ENCODE measurements at places on chromosomes 5 and 9. TPM values are rescaled to one million over a fixed set of nuclear protein-coding genes. Genes with fewer than 3 reads are reported as not detected.

The COL5A1 gene
- total RNA-seq, result 38.5 TPM

The SLC28A3 gene
- total RNA-seq, result 0.57 TPM

The AQP3 gene
- total RNA-seq, result 251 TPM

The NME5 gene
- 0.55 TPM for total RNA-seq

The GLIPR2 gene
- total RNA-seq, result 44.3 TPM

The TMEM232 gene
- total RNA-seq, result 1.9 TPM

The RASGEF1C gene
- not detected for total RNA-seq

The AQP7 gene
- 0.77 TPM for total RNA-seq

The TAF1L gene
- total RNA-seq, result 0.17 TPM

The FGF10 gene
- total RNA-seq, result not detected

The TAF11L10 gene
- not detected for total RNA-seq

The EPB41L4B gene
- total RNA-seq, result 0.43 TPM

The ECSCR gene
- total RNA-seq, result 18.6 TPM

The WNT8A gene
- 0.60 TPM for total RNA-seq

The SPINK6 gene
- total RNA-seq, result not detected

The IL33 gene
- 16.4 TPM for total RNA-seq

The DBH gene
- 0.85 TPM for total RNA-seq

The GADD45G gene
- total RNA-seq, result 4.7 TPM

The LCN15 gene
- not detected for total RNA-seq

The OMD gene
- total RNA-seq, result 0.85 TPM

The MARCOL gene
- total RNA-seq, result not detected

The WDR31 gene
- total RNA-seq, result 0.89 TPM

The PRRX2 gene
- total RNA-seq, result not detected

The GABRA6 gene
- not detected for total RNA-seq

The NDOR1 gene
- total RNA-seq, result 23.4 TPM

The CYSRT1 gene
- 0.36 TPM for total RNA-seq

The RNF183 gene
- total RNA-seq, result 0.35 TPM

The ESM1 gene
- total RNA-seq, result 0.33 TPM

The SLC1A3 gene
- total RNA-seq, result 43.3 TPM

The ZNF883 gene
- 1.6 TPM for total RNA-seq
